ENCODE measurements at places on chromosomes 3 and 15.

GRCh38 chr15:70856884-70857561 is 3.1 kb upstream of the LARP6 start:
- DNase-seq, result no peak

GRCh38 chr3:182632077-182632393 is 161.3 kb upstream of the ATP11B start:
- DNase-seq, result no peak

GRCh38 chr3:31550452-31551251 is 17.9 kb downstream of the STT3B start:
- no peak for DNase-seq

DNA sequence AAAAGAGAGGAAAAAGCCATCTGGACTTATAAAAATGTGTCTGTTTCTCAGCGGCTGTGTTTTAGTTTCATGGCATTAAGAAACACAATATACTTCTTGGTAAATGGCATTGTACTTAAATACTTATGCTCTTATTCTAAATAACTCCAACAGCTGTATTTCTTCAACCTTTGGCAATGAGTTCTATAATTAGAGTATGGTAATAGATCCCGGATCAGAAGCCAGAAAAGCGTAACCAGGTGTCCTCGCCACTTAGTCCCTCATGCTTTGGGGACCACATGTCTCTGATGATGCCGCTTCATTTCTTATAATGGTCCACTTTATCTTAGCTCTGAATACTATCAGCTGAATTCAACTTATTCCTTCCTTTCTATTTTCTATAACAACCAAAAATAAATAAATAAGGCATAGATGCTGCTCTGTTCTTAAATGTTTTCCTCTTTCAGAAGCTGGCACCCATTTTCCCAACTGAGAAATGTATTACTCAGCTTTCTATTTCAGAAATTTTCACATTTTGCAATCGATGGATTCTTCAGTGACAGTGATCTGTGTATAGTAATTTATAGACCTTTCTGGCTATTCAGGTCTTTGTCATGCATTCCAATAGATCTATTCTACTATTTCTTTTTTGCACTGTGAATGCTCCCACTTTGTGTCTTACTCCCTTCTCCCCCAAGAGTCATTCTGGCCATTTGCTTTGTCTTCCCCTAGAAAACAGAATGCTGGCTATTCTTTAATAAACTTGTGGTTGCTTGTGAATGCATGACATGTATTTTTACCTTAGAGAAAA is 87.6 kb upstream of the KBTBD8 start:
- no peak for DNase-seq

GRCh38 chr15:89495638-89496145 is 691 bp downstream of the RHCG start:
- no peak for DNase-seq

GRCh38 chr3:57147071-57147470 is 18.1 kb downstream of the IL17RD start:
- no peak for DNase-seq

DNA sequence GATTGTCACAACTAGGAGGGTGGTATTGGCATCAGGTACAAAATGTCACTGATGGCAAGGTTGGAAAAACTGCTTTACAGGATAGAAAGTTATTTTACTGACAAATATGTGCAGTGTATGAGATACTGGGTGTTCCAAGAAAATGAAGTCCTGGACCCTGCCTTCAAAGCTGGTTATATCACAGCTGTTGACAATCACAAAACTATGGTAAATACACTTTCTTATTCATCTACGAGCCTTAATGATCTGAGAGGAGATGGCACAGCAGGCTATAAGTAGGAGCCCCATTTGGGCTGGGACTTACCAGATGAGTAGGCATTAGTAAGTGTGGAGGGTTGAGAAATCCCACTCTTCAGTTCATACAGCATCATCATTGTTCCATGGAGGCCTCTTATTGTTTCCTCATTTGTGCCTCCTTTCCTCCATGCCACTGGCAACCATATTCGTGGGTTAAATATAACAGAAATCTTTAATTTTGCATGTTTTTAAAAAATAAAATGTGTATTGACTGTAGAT is 66.9 kb downstream of the CMTM8 start:
- no peak for DNase-seq

- no peak for DNase-seq
Measured at GRCh38 chr3:141218162-141218835, 13.3 kb upstream of the PXYLP1 start.

DNA sequence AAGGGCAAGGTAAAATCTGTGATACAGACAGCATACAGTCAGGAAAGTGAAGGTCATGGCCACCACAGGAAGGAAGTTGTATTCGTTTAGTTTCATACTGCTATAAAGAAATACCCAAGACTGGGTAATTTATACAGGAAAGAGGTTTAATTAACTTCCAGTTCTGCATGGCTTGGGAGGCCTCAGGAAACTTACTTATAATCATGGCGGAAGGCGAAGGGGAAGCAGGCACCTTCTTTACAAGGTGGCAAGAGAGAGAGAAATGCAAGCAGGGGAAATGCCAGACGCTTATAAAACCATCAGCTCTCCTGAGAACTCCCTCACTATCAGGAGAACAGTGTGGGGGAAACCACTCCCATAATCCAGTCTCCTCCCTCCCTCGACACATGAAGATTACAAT is 353.7 kb upstream of the SEMA6D start:
- no peak for DNase-seq

All from stimulated activated CD4-positive, alpha-beta T cell treated with anti-CD3 and anti-CD28 coated beads, TNF-alpha, amount 100 ng/mL, for 24 hours (primary cell).